ENCODE measurements at places on chromosomes 4 and X. TPM values are rescaled to one million over a fixed set of nuclear protein-coding genes. Genes with fewer than 3 reads are reported as not detected.

DNA sequence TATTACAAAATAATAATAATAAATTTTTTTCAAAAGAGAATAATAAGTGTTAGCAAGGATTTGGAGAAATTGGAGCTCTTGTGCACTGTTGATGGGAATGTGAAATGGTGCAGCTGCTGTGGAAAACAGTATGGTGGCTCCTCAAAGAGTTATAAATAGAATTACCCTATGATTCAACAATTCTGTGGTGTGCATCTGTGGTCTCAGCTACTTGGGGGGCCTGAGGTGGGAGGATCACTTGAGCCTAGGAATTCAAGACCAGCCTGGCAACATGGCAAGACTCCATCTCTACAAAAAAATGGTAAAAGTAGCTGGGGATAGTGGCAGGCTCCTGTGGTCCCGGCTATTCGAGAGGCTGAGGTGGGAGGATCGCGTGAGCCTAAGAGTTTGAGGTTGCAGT is 19.6 kb downstream of the MND1 start:
- no peak for ATAC-seq
- no peaks in the 10 kb centered on the region for H3K27me3 ChIP-seq
- no peak overlapping the region for H3K27ac ChIP-seq
- H3K36me3 ChIP-seq: no peaks in the 10 kb centered on the region
- H3K4me1 ChIP-seq: no peaks in the 10 kb centered on the region

- H3K4me1 ChIP-seq: no peaks in the 10 kb centered on the region
- no peak overlapping the region for H3K4me3 ChIP-seq
- ATAC-seq: no peak
- H3K27me3 ChIP-seq: no peaks in the 10 kb centered on the region
- H3K27ac ChIP-seq: no peak overlapping the region
- H3K36me3 ChIP-seq: no peaks in the 10 kb centered on the region
These were observed 151.3 kb upstream of the FAM47C start for GRCh38 chrX:36856849-36857248.

- no peak for ATAC-seq
- no peaks in the 10 kb centered on the region for H3K27me3 ChIP-seq
- H3K4me3 ChIP-seq: no peak overlapping the region
- H3K4me1 ChIP-seq: peaks cover 16% of the 10 kb centered on the region
These were observed 99.4 kb upstream of the STX18 start for GRCh38 chr4:4641254-4641653.

GRCh38 chr4:82124365-82124764 is 249.4 kb downstream of the HNRNPD start:
- no peak overlapping the region for H3K4me3 ChIP-seq
- H3K27me3 ChIP-seq: peaks cover 8% of the 10 kb centered on the region
- no peak overlapping the region for H3K27ac ChIP-seq
- no peaks in the 10 kb centered on the region for H3K4me1 ChIP-seq
- no peak for ATAC-seq

DNA sequence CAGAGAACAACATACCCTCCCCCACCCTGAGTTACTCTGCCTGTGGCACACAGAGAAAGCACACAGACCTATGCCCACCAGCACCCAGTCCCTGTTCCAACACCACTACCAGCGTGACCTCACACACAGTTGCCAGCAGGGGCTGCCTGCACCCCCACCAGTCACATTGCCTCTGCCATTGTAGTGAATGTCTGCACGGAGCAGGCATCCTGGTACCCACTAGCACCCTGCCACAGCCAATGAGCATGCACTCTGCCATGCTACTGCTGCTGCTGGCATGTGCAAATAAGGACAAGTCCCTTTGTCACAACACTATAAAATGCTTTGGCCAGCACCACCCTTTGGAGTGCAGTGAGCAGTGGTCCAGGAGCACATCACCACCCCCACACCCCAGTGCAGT is 47.1 kb downstream of the DACH2 start:
- H3K27me3 ChIP-seq: peaks cover under 1% of the 10 kb centered on the region
- H3K4me3 ChIP-seq: no peak overlapping the region
- ATAC-seq: no peak
- H3K36me3 ChIP-seq: no peaks in the 10 kb centered on the region
- no peak overlapping the region for H3K27ac ChIP-seq

- ATAC-seq: no peak
- H3K4me1 ChIP-seq: no peaks in the 10 kb centered on the region
- H3K27ac ChIP-seq: no peak overlapping the region
- no peaks in the 10 kb centered on the region for H3K36me3 ChIP-seq
These were observed 13.6 kb downstream of the UVSSA start for GRCh38 chr4:1360423-1361283.

DNA sequence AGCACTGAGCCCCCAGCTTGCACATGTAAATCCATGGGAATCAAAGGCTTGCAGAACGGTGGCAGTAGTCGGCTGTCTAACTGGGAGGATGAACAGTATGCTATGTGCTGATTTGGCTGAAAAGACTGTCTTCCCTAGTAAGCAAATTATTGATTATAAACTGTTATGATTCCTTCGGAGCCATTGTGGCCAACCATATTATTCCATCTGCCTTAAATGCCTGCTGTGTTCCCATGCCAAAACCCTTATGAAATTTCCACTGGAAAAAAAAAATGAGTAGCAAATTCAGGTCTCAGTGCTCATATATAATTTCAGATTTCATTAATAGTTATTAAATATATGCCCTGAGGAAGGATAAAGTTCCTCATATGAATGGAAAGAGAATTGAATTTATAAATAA is 132.7 kb upstream of the MID1 start:
- ATAC-seq: no peak
- no peaks in the 10 kb centered on the region for H3K36me3 ChIP-seq
- no peaks in the 10 kb centered on the region for H3K4me1 ChIP-seq

GRCh38 chr4:2907706-2908293 is 55.4 kb downstream of the NOP14 start:
- H3K4me1 ChIP-seq: peaks cover 11% of the 10 kb centered on the region
- no peak overlapping the region for H3K4me3 ChIP-seq

DNA sequence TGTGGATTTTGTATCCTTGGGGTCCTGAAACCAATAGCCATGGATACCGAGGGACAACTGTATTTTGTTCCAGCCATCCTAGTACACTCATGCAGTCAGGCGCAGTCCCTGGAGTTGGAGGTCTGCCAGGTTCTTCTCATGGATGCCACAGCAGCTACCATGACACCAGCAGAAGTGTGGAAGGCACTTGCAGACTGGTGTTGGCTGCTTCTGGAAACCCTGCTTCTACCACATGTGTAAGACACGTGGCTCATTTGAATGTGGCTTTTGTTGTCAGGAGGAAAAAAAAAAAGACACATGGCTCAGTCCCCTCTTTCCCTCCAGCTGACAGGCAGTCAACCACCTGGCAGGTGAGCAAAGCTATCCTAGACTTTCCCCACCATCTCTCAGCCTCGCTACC is 19.4 kb downstream of the DRD5 start:
- no peak overlapping the region for H3K4me3 ChIP-seq
- H3K36me3 ChIP-seq: no peaks in the 10 kb centered on the region
- no peak overlapping the region for H3K27ac ChIP-seq
- H3K27me3 ChIP-seq: peaks cover 29% of the 10 kb centered on the region
- H3K4me1 ChIP-seq: no peaks in the 10 kb centered on the region

DNA sequence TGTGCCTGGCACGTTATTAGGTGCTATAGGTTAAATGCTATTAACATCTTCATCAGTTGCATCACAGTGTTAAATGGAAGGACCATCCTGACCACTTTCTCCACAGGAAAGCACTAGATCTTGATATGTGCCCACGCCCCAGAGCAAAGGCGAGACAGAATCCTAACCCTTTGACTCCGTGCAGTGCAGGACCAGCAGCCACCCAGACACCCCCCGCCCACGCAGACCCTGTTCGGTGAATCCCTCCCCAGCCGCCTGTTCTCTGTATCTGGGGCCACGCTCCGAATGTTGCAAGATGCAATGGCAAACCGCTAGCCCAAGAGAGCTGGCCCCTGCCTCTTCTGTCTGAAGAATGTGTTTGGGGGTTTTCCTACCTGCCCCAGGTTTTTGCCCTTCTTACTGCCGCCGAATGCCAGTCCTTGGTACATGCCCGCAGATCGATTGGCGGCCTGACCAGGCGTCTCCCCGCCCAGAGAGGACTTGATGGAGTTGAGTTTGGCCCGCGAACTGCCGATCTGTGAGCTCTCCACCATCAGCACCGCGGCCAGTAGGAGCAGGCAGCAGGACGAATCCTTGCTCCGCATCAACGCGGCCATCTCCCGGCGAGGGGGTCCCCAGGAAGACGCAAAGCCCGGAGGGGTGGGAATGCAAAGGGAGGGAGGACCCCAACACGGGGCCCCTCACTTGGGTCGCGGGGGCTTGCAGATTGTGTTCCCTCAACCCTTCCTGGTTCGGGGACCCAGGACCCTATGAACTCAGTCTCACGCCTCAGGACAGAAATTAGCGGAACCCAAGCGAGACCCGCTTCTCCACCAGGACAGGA is 906 bp downstream of the DKK2 start:
- peaks cover 16% of the 10 kb centered on the region for H3K4me1 ChIP-seq
- peaks cover 9% of the 10 kb centered on the region for H3K36me3 ChIP-seq
- peak overlapping the region; percentile 84 for H3K4me3 ChIP-seq
- ATAC-seq: peak; percentile 19
- no peak overlapping the region for H3K27ac ChIP-seq

DNA sequence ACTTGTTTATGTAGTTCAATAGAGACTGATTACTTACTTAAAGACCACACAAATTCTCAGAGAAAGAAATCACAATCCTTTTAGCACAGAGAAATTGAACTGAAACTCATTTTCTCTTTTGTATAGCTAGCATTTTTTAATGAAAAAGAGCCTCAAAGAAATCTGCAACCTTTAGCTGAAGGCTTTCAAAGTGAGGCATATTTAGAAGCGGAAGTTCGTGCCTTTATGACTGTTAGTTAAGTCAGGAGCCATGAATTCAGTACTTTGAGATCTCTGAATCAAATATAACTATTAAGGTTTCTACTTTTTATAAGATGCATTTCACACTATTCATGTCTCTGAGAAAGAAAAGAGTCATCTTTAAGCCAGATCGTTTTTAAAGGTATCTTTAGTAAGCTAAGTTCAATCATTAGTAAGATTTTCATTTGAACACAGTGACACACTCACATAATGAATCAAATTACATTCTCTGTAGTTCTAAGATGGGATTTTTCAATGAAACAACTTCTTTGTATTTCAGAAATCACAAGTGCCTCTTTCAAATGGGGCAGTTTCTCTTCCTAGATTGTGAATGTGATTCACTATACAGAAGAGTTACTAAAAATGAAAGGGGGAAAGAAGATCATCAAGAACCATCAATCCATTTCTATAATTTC is 61.4 kb downstream of the SMARCA1 start:
- no peaks in the 10 kb centered on the region for H3K4me1 ChIP-seq
- ATAC-seq: no peak
- H3K36me3 ChIP-seq: no peaks in the 10 kb centered on the region
- no peak overlapping the region for H3K4me3 ChIP-seq

- no peaks in the 10 kb centered on the region for H3K4me1 ChIP-seq
- H3K27me3 ChIP-seq: no peaks in the 10 kb centered on the region
- no peak overlapping the region for H3K27ac ChIP-seq
- no peak for ATAC-seq
- H3K4me3 ChIP-seq: no peak overlapping the region
These were observed 21.7 kb downstream of the DDIT4L start for GRCh38 chr4:100168521-100168920.

DNA sequence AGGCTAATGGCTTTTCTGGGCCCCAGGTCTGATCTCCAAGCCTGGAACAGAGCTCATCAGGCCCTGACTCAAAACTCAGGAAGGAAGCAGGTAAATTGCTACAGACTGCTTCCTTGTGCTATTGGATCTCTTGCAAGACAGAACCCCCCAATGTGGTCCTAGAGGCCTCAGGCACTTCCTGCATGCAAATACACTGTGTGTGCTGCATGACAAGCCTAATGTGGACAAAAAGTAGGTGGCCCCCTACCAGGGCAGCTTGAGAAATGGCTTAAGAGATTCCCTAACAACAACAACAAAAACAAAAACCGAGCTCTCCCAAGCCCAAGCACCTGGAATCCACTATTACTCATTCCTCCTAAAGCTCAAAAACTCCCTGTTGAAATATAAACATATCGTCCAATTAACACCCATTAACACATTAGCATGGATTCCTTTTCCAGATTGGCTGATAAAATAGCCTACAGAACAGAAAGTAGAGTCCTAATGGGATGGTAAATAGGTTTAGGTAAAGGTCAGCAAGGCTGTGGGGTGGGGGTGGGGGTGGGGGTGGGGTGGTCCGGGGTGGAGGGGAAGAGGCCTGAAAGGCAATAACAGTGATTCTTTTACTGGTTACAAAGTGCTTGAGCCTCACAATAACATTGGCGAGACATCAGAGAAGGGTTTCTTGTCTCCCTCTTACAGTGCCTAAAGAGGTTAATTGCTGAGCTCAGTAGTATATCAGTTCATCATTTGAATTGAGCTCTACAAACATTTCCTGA is 24.1 kb upstream of the FGF16 start:
- H3K36me3 ChIP-seq: no peaks in the 10 kb centered on the region
- H3K27me3 ChIP-seq: no peaks in the 10 kb centered on the region
- H3K4me3 ChIP-seq: no peak overlapping the region
- no peak overlapping the region for H3K27ac ChIP-seq
- ATAC-seq: no peak

DNA sequence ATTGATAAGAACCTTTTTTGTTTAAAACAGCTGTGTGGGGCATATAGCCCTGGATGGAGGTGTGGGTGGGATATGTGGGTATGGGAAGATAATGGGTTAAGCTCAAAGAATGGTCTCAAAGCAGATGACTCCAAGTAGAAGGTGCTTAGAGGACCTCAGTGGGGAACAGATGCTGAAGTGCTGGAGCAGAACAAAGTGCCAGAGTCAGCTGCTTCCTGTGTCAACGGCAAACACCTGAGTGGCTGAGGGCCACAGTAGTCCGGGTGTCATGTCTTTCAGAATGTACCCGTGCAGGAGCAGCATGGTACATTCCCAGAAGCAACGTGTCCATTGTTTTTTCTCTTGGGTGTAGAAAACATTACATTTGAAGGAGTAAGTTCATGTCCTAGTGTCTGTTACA is 210.6 kb downstream of the CCNG2 start:
- H3K27me3 ChIP-seq: peaks cover 9% of the 10 kb centered on the region
- H3K4me3 ChIP-seq: no peak overlapping the region
- no peaks in the 10 kb centered on the region for H3K36me3 ChIP-seq
- H3K4me1 ChIP-seq: no peaks in the 10 kb centered on the region
- no peak overlapping the region for H3K27ac ChIP-seq

- no peaks in the 10 kb centered on the region for H3K36me3 ChIP-seq
- no peak for ATAC-seq
- H3K27ac ChIP-seq: no peak overlapping the region
- no peak overlapping the region for H3K4me3 ChIP-seq
- H3K4me1 ChIP-seq: peaks cover 11% of the 10 kb centered on the region
- no peaks in the 10 kb centered on the region for H3K27me3 ChIP-seq
These were observed 5.8 kb upstream of the G3BP2 start for GRCh38 chr4:75678965-75679364.

- peak overlapping the region; percentile 1 for H3K4me3 ChIP-seq
- no peak for ATAC-seq
- H3K4me1 ChIP-seq: peaks cover 45% of the 10 kb centered on the region
- peak overlapping the region; percentile 78 for H3K27ac ChIP-seq
These were observed 321.6 kb downstream of the ARHGAP10 start for GRCh38 chr4:148053298-148054003.

- H3K27ac ChIP-seq: no peak overlapping the region
- no peaks in the 10 kb centered on the region for H3K4me1 ChIP-seq
- no peak overlapping the region for H3K4me3 ChIP-seq
These were observed 145.0 kb downstream of the SOWAHB start for GRCh38 chr4:76752861-76753501.

SSX2B gene
- total RNA-seq: not detected

FRMD7 gene
- total RNA-seq: not detected

UNC5C gene
- total RNA-seq: not detected

ASB12 gene
- not detected for total RNA-seq

CCNQ gene
- 26.4 TPM for total RNA-seq

TCEAL2 gene
- 0.39 TPM for total RNA-seq

Data from activated T-helper 17 cell treated with anti-CD3 and anti-CD28 coated beads, Interleukin-2, amount 50 U/mL, for 72 hours (primary cell).